ENCODE measurements at places on chromosomes 4 and X.

- no peak for DNase-seq
Observed at GRCh38 chr4:118018381-118019145, 15.7 kb upstream of the NDST3 start.

GRCh38 chrX:105753411-105753810, 68.9 kb upstream of the NRK start:
- DNase-seq, result no peak

GRCh38 chrX:44061968-44062614, 88.9 kb upstream of the NDP start:
- no peak for DNase-seq

DNA sequence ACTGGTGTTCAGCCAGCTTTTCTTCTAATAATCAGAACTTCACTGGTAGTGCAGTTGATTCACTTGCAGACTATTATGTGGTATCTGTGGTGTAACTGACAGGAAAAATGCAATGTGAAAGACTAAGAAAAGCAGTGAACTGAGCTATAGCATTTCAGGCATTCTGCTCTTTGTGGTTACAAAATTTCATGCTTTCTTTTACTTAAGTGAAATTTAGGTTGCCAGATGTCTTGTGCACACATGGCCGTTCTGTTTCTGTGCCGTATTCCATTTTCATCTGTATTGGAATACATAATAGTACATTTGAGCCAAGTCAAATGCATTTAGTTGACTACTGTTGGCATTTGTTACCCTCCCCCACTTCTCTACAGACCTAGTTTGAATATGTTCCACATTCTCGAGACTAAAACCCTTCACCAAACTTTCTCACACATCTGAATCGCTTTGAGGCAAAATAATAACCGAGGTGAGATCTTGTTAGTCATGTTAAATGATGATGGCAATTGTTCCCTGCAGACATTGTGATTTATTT, 8.2 kb downstream of the RTL3 start:
- DNase-seq, result no peak

GRCh38 chr4:35925806-35926205, 318.5 kb downstream of the ARAP2 start:
- DNase-seq, result no peak

- no peak for DNase-seq
Observed at GRCh38 chrX:119359618-119360382, 39.3 kb upstream of the SLC25A43 start.

DNA sequence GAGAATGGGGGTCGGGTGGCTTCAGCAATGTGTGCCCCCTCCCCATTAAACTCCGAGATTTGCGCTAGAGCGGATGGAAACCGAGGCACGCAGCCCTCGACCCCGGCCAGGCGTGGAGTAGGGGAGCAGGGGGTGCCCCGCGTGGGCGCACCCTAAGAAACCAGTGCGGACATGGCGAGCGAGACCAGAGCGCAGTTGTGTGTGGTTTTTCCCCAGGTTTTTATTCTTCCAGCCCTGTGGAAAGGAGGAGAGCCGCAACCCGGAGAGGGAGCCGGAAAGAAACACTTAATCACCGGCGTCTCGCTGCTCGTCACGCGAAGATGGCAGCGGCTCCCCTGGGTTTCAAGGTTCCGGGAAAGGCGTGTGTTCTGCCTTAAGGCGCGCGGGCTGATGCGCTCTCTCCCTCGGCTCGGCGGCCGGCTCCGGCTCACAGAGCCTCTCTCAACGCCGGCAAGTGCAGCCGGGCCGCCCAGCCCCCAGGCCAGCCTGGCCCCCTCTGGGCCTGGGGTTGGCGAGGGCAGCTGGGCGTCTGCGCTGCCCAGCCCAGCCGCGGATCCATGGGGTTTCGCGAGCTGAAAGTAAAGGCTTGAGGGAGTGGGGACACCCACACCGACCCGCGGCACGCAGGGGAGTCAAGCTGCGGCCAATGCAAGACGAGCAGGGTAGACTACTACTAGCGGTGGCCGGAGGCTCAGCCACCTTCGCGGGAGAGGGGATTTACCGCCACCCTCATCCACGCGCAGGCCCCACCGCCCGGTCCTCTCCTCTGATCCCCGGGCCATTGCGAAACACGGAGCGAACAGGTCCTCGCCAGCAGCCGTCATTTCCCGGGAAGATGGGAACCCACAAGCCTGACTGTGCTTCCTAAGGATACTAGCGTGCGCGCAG, 74.0 kb upstream of the BCOR start:
- DNase-seq, result no peak

- DNase-seq, result no peak
Observed at GRCh38 chrX:456551-457291, 70.0 kb upstream of the PPP2R3B start.

GRCh38 chr4:169013396-169013795, 3.3 kb upstream of the CBR4 start:
- no peak for DNase-seq

GRCh38 chr4:27066591-27066990, 205.9 kb downstream of the STIM2 start:
- DNase-seq, result no peak

GRCh38 chr4:140556372-140557085, 12.2 kb downstream of the UCP1 start:
- DNase-seq, result no peak

GRCh38 chr4:55346851-55347255, 811 bp downstream of the SRD5A3 start:
- no peak for DNase-seq

- no peak for DNase-seq
Observed at GRCh38 chr4:158722291-158722916, 792 bp downstream of the PPID start.

DNA sequence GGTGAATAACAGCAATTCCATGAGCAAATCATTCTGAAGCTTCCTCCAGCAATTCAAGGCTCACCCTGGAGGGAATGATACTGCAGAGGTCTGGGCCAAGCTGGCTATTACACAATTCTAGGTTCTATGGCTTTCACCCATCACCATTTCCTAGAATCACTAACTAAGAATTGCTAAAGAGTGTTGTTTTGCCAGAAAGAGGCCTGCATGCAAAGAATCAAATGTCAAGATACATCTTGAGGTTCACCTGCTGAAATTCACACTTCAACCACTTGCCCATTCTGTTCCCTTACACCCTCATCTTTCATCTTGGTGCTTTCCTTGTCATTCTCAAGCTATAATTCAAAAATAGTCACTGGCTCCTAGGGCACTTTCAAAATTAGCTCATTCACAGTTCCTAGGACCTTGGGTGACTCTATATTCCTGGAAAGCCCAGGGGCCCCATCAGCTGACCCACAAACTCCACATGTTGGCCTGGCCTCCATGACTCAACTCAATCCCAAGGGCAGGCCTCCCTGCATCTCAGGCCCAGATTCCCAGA, 7.0 kb downstream of the APBB2 start:
- DNase-seq, result no peak

DNA sequence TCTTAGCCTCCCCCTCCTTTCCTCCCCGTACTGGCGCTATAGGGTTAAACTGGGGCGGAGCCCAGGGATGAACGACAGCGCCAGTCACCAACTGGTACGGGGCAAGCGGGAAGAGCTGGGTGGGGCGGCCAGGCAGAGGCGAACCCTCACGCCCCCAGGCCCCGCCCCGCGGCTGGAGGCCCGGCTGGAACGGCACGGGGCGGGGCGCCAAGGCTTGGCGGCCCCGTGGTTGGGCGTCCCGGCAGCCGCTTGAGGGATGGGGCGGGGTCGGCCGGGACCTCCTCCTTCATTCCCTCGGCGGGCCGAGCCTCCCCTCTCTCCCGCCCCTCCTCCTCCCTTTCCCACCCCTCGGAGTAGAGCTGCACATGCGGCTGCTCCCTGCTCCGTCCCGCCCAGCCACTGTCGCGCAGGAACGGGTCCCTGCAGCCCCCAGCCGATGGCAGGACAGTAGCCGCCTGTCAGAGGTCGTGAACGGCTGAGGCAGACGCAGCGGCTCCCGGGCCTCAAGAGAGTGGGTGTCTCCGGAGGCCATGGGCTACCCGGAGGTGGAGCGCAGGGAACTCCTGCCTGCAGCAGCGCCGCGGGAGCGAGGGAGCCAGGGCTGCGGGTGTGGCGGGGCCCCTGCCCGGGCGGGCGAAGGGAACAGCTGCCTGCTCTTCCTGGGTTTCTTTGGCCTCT, at the start of gene EDA:
Gene EDA, plus strand, starts transcription at position 335 of the 678 bp plus-strand sequence.
- DNase-seq, result peak; percentile 27

GRCh38 chr4:87074121-87074488, 139.3 kb downstream of the AFF1 start:
- no peak for DNase-seq

DNA sequence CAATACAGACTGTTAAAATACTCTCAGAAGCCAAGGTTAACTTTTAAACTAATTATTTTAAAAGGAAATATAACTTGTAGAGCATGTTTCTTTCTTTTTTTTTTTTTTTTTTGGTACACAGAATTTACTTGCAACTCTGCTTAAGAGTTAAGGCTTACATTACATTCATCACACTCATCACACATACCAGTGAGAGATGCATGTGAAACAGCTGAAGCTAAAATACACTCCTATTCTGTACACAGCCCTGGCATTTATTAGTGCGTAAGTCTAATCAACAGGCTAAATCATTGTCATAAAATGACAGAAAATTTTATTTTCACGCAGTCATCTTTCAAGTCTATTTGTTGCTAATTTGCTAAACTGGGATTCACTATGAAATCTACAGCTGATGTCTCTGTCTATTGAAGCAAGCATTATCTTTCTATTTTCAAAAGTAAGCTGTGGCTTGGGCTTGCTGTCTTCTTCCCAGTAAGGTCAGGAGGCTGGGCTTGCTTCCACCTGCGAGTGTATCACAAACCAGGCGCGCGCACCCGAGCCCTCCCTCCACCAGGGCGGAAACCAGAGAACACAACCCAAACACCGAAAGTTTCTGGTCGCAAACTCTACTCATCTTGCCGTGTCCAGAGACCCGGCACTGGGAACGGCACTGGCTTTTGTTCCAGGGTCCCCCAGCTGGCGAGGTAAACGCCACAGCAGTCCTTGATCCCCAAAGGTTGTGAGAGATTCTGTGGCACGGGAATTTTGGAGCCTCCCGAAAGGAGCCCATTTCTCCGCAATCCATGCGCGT, 3.9 kb downstream of the MAML3 start:
- peak; percentile 44 for DNase-seq

DNA sequence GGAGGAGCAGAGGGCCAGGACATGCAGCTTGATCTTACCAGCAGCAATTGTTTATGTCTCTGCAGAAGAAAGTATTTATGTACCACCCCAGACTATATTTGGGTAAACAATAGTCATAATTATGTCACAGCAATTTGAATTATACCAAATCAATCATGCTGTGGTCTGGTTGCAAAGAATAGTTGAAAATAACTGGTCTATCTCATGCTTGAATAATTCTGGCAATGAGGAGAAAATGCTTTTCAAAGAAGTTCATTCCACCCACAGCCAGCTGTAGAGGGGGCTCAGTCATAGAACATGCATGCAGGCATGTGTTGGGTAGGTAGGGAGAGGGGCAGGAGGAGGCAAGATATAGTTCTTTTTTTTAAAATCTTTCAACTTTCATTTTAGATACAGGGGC, 399.2 kb downstream of the IL15 start:
- no peak for DNase-seq

DNA sequence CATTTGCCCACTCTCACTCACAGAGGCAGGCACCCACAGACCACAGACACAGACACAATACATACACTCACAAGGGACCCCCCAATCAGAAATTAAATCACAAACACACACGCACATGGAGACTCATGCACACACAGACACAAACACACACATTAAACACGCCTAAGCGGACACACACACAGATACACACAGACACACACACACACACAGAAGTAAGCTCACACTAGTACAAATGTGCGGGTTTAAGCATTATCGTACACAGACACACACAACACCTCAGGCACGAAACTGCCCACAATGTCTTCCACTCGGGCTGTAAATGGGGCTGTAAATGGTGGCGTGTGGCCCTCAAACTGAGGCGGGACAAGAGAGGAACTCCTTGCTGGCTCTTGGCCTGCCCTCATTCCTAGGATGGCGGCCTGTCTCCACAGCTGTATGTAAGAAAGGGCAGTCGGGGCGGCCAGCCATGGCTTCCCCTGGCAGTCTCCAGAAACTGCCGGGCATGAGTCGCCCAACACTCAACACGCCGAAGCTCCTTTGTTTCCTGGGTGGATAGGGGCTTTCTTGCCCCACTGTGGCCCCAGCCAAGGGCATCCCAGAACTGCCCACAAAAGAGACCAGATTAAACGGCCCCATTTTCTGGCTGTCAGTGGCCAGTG, 53.9 kb downstream of the NBDY start:
- no peak for DNase-seq

DNA sequence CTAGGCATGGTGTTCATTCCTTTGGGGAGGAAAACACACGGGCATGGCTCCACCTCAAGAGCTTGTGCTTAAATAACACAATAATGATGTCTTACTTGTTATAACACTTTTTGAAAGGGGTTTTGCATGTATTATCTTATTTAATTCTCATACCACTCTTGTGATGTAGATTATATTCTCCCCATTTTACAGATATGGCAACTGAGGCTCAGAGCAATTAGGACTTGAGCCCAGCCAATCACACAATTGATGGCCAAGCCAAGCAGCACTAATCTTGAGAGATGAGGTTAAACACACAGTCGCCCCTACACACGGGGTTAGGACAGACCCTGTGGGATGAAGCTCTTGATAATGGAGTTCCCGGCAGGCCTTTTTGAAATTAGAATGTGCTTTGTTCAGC, 45.1 kb downstream of the BCORL1 start:
- DNase-seq, result no peak
